ENCODE measurements at places on chromosomes 11 and 22.

- no peak for DNase-seq
These were observed 36.2 kb upstream of the CLMP start for GRCh38 chr11:123231256-123231655.

DNA sequence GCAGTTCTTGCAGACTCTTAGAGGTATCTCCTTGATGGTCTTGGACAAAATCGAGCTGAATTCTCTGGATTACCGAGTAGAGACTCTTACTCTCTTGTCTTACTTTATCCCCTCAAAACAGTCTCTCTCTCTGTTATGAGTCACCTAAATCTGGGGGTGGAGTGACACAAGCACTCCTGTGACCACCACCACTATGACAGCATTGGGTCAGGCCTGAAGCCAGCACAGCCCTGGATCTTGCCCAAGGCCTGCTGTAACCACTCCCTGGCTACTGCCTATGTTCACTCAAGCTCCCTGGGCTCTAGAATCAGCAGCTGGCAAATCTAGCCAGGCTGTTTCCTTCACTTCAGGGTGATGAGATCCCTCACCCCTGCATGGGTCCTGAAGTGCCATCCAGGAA, 662.5 kb downstream of the LUZP2 start:
- peak; percentile 35 for DNase-seq

DNA sequence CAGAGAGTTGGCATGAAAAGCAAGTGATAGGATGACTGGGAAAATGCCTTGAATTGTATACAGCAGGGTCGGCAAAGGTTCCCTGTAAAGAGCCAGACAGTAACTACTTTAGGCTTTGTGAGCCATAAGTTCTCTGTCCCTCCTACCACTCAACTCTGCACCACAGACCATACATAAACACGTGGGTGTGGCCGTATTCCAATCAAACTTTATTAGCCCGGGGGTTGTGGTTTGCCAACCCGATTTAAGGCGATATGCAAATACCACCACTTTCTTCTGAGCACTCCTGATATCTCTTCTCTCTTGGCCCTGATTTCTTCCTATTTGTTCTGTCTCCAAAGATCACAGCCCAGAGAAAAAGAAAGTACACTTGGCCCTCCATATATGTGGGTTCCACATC, 87.5 kb downstream of the MN1 start:
- DNase-seq, result peak; percentile 10

GRCh38 chr11:78450866-78451265, 33.2 kb upstream of the GAB2 start:
- DNase-seq, result no peak

- DNase-seq, result no peak
These were observed 354.7 kb downstream of the LARGE1 start for GRCh38 chr22:33565580-33565995.

- peak; percentile 84 for DNase-seq
These were observed 10.7 kb downstream of the SMIM38 start for GRCh38 chr11:69166218-69167115.

GRCh38 chr11:127965939-127966668, 621.3 kb downstream of the ETS1 start:
- DNase-seq, result no peak
